ENCODE measurements at places on chromosomes 5 and 9.

DNA sequence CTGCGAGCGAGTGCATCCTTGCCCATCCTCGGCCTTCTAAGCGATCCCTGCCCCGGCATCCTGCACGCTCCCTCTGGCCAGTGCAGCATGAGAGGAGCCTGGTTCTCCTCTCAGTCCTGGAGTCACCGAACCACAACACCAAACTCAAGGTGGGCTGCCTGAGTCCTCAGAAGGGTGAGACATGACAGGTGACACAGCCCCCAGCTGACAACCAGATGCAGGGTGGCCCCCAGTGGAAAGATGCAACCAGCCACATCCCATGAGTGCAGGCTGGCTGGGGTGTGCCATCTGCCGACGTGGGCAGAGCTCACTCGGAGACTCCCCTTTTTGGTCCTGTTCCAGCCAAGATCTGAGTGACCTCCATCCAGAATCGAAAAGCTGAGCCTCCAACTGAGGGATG is 58.4 kb downstream of the COL23A1 start:
- DNase-seq = no peak

DNA sequence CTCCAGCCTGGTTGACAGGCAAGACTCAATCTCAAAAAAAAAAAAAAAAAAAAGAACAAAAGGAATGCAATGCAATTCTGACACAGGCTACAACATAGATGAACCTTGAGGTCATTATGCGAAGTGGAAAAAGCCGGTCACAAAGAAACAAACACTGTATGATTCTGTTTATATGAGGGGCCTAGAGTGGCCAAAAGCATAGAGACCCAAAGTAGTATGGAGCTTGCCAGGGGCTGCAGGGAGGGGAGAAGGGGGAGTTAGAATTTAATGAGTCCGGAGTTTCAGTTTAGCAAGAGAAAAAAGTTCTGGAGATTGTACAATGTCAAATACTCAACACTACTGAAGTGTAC is 33.2 kb upstream of the ASS1 start:
- DNase-seq = no peak

- no peak for DNase-seq
Observed at GRCh38 chr9:101315112-101315450, 69.7 kb downstream of the BAAT start.

DNA sequence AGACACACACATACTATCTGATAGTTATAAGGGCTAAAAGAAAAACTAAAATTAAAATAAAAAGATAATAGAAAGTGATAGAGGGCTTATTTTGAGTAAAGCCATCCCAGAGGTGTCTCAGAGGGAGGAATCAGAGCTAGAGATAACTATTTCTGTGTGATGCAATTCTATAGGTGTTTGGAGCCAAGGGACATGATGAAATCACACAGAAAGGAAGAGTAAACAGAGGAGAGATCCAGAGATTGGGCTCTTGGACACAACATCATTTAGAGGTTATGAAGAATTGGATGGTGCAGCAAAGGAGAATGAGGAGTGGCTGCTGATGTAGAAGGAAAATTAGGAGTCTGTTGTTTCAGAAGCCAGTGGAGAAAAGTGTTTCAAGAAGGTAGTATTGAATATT is 393.5 kb downstream of the DIRAS2 start:
- no peak for DNase-seq

DNA sequence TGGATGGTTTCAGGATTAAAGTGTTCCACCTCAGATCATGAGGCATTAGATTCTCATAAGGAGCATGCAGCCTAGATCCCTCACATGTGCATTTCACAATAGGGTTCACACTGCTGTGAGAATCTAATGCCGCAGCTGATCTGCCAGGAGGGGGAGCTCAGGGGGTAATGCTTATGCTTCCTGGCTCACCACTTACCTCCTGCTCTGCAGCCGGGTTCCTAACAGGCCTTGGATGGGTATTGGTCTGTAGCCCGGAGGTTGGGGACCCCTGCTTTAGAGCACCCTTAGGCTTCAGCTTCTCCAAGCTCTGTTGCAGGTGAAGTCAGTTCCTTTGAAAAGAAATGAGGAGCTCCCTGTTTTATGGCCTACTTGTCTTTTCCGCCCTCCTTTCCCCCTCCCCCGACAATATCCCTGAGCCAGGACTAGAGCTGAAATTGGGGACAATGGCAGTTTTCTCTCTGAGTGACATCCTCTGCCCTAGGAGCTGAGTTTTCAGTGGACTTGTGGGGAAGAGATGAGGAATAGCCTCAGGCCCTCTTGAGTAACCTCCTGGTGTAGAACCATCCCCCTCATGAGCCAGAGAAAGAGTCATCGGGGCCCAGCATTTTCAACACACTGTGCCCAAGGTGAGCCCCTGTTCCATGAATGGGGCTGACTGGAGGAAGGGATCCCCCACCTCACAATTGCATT is 16.2 kb upstream of the MAT2B start:
- no peak for DNase-seq

Measured in activated T-helper 1 cell treated with Interleukin-2 at 50 U/mL for 16 hours (primary cell).